GM18507 (cell line): ENCODE measurements at places on chromosomes 4 and X.

DNA sequence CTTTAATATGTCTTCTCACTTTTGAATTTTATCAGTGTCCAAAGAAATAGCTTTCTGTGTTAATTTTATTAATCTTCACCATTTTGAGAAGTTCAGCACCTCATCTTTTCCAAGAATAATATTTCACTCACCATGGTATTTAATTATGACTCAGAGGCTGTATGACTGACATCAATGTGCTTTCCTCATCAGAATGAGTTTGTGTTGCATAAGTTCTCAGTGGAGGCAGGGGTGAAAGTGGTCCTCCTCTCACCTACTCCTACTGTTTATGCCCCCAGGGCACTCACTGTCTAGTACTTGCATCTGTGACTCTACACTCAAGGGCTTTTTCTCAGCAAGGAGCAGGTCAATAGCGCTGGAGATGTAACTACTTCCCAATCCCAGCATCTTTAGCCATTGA lies 905.3 kb upstream of the INTU start:
- no peak for DNase-seq

GRCh38 chr4:144614850-144615585 lies 30.9 kb upstream of the HHIP start:
- no peak for DNase-seq

- DNase-seq = no peak
Measured at GRCh38 chrX:16826207-16826606, 39.9 kb downstream of the TXLNG start.

DNA sequence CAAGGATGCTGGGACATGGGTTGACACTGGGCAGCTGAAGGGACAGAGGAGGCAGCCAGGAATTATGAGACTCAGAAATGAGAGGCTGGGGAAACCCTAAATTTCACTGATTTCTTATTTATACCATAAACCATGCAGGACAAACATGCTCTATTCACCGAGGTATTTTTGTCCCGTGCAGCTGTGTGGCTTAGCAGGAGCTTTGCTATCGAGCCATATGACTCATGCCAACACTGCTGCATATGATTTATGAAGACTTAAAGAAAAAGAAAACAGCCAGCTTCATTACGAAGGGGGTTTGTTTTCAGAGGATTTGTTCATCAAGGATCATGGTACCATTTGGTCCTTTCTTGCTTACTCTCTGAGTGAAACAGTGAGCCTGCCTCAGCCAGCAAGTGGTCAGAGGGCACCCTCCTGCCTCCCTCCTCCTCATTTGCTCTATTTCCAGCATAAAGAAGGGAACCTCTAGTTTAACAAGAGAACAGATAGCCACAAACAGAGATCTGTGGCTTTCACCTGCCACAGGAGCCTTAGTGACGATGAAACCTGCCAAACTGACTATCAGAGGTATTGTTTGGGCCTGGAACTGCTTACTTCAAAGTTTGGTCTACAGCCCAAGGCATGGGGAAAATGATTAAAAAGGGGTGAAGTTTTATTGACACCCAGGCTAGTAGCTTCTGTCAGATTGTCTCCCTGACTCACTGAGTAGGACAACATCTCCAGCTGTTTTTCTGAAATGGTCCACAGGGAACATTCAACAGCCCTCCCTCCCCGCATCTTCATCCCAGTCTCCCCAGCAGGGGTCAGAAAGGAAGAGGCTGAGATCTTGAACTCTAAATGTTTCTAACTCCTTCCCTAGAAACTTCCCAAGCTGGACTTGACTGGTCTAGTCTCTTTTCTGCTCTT lies 80.1 kb upstream of the MAML3 start:
- no peak for DNase-seq

DNA sequence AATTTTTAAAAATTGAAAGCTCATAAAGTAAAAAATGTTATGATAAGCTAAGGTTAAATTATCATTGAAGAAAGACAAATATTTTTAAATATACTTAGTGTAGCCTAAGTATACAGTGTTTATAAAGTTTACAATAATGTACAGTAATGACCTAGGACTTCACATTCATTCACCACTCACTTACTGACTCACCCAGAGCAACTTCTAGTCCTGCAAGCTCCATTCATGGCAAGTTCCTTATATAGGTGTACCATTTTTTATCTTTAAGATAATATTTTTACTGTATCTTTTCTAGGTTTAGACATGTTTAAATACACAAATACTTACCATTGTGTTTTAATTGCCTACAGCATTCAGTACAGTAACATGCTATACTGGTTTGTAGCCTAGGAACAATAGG lies 112.3 kb upstream of the RADX start:
- DNase-seq = no peak

- no peak for DNase-seq
Measured at GRCh38 chr4:132767901-132768300, 381.2 kb upstream of the PCDH10 start.

DNA sequence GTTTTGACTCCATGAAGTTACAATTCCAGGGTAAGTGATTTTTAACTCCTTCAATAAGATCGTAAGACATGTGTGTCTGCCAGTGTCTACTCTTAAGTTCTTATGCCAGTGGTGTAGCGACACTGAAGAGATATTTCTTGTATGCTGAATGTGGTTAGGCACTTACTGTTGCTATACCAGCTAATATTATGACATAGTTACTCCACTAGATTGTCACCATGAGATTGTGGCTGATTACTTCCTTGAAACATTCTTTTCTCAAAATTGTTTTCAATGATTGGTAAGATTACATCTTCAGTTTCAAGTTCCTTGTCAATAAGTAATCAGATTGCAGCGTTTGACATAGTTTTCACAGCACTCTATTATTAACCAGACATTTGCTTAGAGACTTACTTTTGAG lies 60.6 kb upstream of the PAGE5 start:
- DNase-seq = no peak

GRCh38 chr4:77701121-77701520 lies 95.5 kb downstream of the CXCL13 start:
- DNase-seq = no peak

DNA sequence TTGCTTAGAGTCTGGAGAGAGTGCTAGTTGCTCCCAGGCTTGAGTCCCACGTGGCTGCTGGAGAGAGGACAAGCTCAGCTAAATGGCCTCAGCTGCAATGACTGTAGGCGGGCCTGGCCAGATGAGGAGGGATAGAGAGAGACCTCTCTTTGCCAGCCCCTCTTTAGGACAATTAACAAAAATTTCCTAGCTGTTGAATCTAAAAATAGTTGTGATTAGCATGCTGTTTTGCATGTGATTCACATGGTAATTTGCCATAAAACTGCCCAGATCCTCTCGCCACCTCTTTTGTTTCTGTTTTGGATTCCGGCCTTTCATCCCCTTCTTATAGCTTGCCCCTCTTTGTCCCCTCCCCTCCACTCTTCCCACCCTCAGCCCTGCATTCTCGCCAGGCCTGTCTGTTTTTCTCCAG lies 28.9 kb upstream of the PRPS1 start:
- no peak for DNase-seq

GRCh38 chr4:98778206-98778605 lies 119.8 kb upstream of the TSPAN5 start:
- DNase-seq = no peak

DNA sequence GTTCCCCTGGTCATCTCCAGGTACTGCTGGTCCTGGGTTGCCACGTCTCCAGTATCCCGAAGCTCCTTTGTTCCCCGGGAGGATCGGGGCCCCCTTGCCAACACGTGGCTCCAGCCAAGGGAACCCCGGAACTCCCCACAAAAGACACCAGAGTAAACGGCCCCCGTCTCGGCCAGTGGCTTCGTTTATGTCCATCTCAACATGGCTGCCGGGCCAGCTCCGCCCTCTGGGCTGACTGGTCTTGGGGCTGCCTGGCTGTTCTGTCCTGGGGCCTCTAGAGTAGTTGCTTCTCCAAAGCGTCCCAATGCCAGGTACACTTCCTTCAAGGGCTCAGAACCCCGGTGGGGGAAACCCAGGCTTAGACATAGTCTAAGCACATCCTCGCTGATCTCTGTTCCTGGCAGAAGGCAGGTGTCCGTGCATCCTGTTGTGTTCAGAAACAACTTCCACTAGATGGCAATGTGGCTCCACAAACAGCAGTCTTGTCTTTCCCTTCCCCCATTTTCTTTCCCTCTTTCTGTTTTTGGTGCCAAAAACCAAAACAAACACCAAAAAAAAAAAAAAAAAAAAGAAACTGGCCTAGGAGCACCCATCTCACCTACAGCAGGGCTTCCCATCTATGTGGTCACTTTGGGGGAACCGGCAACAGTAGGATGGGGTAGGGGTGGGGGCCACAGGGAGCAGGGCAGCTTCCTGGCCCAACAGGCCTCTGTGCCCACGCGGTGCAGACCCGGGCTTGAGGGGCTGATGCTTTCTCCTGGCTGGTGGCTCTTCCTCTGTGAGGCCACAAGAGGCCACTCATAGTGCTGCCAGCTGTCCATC lies 35.3 kb downstream of the NBDY start:
- no peak for DNase-seq

DNA sequence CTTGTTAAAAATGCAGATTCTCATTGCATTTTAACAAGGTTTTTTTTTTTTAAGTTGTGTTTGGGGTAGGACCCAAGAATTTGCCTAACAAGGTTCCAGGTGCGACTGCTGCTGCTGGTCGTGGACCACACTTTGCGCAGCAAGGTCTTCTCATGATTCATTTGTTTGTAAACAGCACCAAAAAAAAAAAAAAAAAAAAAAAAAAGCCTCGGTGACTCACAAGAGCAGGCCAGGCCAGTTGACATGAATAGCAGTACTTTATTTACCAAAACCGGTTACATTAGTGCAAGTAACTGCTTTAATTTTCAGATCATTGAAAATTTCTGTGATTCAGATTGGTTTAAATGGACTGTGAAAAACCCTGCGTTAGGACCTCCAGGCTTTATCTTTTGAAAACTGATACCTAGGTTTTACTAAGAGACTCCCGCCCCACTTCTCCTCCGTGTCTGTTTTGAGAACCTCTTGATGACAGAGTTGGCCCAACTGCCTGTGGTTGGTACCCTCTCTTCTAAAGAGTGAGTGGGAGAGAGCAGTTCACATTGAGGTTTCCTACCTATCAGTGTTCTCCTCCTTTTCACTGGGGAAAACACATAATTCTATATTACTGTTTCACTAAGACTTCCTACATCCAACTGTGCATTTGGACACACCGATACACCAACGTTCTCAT lies 86.2 kb downstream of the PHEX start:
- no peak for DNase-seq

DNA sequence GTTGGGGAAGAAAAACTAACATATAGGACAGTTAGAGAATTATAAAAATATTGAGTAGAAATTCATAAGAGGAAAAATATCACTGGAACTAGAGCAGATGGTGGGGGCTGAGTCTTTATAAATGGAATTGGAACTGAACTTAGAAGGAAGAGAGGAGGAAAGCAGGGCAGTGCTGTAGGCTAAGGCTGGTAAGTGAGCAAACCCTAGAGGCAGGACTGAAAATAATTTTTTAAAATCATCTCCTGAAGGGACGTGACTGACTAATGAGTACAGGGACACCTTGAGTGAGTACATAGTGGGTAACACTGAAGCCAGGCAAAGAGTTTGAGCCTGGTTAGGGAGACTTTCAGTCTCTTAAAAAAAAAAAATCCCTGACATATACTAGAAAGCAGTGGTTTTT lies 63.3 kb downstream of the GALNT7 start:
- no peak for DNase-seq

GRCh38 chr4:153799694-153800074 lies 10.8 kb upstream of the SFRP2 start:
- DNase-seq = no peak

GRCh38 chrX:12611471-12611870 lies 179.7 kb upstream of the PRPS2 start:
- DNase-seq = no peak

- DNase-seq = no peak
Measured at GRCh38 chr4:52657618-52658501, 1.2 kb downstream of the USP46 start.

DNA sequence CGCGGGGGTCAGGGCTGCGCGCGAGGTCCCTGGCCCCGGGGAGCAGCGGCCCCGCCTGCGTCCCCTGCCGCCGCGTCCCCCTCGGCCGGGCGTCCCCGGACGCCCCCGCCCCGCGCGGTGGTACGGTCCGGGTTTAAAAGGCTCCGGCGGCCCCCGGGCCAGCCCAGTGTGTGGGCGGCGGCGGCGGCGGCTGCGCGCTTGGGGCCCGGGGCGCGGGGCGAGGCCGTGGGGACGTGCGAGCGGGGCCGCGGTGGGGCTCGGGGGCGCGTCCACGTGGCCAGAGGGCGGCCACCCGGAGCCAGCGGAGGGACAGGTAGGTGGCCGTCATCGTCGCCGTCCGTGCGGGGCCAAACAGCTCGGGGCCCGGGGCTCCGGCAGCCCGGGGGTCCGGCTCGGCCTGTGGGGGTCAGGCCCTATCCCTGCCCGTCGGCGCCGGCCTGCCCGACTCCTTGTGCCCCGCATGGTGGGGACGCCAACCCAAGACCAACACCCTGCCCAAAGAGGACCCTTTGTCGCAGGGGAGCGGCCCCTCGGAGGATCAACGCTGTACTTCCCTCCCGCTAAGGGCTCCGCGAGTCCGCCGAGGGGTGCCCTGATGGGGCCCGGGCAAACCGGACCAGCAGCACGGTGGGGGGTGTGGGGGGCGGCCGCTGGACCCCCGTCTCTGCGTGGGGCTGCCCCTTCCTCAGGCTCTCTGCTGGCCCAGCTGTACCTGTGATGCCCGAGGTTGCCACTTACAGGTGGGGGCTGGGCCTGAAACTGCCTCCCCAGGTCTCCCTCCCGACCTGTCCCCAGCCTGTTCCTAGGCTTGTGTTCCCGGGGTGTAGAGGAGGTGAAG lies at the start of gene PLXNA3:
Gene PLXNA3 (plus strand): TSS at position 166 of the 838 bp plus-strand sequence. CDS start 1,903 bp downstream, outside the sequence.
- DNase-seq = peak; percentile 30

DNA sequence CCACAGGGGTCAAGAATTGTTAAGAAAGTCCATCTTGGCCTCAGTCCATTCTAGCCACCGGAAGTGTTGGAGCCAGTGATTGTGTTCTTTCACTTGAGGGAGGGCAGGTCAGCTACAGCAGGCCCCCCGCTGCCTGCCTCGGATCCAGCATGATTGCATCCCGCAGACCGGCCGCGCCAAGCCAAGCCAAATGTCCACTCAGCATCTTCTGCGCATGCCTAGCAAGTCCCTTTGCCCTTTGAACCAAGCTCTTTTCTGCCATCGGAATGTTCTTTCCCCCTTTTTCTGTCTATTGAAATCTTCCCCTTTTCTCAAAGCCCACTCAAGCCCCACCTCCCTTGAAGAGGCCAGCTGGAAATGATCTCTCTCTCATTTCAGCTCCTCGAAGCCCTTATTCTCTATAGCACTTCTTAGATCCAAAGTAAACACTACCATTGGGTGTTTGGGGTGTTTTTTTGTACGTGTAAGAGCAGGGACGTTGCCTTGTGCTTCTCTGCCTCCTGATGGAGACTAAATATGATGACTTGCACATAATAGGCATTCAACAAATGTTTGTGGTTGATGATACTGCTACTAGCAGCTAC lies 147.8 kb upstream of the BCOR start:
- no peak for DNase-seq

DNA sequence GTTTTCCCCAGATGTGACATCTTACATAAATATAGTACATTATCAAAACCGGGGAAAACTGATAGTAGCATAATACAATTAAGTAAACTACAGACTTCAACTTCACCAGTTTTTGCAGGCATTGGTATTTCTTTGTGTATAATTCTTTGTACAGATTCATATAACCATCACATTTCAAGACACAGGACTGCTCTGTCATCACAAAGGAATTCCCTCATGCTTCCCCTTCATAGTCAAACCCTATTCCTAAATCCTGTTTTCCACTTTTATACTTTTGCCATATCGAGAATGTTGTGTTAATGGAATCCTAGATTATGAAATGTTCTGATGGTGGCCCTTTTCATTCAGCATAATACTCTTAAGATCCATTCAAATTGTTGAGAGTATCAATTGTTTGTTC lies 36.0 kb downstream of the STIM2 start:
- DNase-seq = no peak

GRCh38 chrX:40749681-40750494 lies 14.5 kb upstream of the MED14 start:
- DNase-seq = no peak
